Urinary bladder (tissue), 4 donors: ENCODE measurements at places on chromosomes 2 and 18. TPM values are rescaled to one million over a fixed set of nuclear protein-coding genes. Genes with fewer than 3 reads are reported as not detected.

GRCh38 chr2:240522406-240522805 is 35.4 kb downstream of the ANKMY1 start:
- no peak for DNase-seq

GRCh38 chr2:137118140-137118539 is 352.8 kb downstream of the THSD7B start:
- no peak for DNase-seq

- DNase-seq = no peak
Observed at GRCh38 chr18:23908827-23909226, 105.7 kb upstream of the TTC39C start.

GRCh38 chr2:198717451-198717850 is 740.3 kb downstream of the SATB2 start:
- DNase-seq = no peak

GRCh38 chr2:3712831-3713503 is 9.6 kb downstream of the DCDC2C start:
- DNase-seq = no peak

GRCh38 chr18:32237049-32237448 is 47.2 kb downstream of the MEP1B start:
- DNase-seq = no peak

GRCh38 chr2:21148718-21149117 is 24.9 kb downstream of the TDRD15 start:
- no peak for DNase-seq

GRCh38 chr2:119746836-119747686 is 12.7 kb upstream of the PTPN4 start:
- DNase-seq = no peak

GRCh38 chr2:169012812-169013627 is 18.1 kb downstream of the ABCB11 start:
- DNase-seq = no peak

DNA sequence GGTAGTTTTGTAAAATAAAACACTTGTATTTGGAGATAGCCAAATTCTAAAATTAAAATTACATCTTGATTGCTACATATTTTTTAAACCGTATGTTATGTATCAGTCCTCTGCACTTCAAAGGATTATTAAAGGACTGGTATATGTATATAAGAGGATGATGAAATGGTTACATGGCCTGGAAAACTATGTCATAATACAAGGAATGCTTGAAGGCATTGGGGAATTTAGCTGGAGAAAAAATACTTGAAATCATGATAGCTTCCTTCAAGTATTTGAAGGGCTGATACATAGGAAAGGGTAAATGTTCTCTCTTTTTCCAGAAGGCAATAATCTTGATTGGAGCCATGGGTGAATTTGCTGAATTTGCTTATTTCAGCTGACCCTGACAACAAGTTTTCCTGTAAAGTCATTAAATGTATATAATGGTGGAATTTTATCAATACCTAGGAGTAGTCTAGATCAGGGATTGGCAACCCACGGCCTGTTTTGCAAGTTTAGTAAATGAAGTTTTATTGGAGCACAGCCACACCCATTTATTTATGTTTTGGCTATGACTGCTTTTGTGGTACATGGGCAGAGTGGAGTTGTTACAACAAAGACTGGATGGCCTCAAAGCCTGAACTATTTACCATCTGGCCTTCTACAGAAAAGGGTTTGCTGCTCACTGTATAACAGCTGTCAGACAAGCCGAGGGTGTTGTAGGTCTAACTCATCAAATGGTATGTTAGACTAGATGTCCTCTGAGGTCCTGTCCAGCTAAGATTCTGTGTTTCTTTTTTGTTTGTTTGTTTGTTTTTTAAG is 34.4 kb downstream of the ACYP2 start:
- no peak for DNase-seq

DNA sequence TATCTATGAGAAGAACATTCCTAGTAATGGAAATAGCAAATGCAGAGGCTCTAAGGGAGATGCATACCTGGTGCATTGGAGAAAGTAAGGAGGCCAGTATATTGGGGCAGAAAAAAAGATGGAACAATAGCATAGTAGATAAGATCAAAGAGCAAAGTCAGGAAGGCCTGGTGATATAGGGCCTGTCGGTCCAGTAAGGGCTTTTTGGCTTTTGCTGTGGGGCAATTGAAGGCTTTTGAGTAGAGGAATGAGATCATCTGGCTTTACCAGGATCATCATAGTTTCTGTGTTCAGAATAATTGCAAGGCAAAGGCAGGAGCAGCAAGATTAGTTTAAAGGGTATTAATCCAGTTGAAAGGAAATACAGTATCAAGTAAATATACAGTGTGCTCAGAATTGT is 111.8 kb downstream of the EHBP1 start:
- DNase-seq = no peak

- DNase-seq = no peak
Observed at GRCh38 chr2:233915128-233915527, 2.0 kb upstream of the TRPM8 start.

DNA sequence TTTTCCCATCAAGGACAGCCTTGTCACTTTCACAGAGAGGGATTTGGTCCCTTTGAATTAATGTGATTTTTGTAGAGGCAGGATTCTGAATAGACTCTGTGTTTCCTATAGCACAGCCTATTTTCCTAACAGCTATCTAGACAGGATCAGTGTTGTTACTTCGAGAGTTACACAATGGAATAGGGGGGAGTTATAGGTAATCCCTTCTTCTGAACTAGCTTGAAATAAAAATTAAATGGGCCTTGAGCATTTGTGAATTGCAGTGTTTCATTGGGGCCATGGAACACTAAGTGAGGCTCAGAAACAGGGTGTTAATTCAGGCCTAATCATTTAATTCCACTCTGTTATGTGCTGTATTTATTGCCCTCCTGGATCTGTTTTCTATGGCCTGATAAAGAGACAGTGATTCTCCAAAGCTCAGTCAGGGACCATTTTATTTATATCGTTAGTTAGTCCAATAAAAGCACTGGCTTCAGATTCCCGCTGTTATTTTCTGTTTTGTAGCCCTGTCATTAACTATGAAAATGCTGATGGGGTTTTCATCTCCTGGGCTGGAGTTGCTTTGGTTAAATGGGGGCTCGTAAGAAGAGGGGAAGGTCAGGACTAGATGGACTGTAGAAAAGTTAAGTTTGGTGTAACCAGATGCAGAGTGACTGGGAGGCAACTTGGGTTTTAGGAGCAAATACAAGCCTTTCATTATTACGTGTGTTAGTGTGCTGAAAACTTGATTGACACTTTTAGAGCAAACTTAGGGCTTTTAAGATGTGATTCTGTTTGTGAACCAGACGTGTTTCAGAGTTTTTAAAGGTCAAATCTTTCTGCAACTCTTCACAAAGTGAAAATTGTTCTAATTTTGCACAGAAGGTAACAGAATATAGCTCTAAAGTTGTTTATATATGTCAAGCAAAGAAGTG is 461.0 kb upstream of the HNRNPA3 start:
- DNase-seq = no peak

DNA sequence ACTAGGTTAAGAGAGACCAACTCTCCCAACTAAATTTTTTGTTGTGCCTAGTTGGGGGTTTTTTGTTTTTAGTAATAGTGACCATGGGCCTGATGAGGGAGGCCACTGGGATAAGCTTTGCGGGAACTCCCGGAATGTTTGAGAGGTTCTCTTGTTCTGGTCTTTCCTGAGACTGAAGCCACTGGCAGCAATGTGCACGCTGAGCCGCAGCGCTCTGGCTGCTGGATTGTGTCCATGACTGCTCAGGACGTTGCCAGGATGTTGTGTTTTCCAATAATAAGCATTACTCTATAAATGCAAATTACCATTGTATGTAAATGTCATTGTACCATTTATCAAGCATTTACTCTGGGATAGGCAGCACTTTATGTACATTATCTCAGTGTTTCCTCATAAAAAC is 126.1 kb downstream of the GALNT1 start:
- no peak for DNase-seq

DNA sequence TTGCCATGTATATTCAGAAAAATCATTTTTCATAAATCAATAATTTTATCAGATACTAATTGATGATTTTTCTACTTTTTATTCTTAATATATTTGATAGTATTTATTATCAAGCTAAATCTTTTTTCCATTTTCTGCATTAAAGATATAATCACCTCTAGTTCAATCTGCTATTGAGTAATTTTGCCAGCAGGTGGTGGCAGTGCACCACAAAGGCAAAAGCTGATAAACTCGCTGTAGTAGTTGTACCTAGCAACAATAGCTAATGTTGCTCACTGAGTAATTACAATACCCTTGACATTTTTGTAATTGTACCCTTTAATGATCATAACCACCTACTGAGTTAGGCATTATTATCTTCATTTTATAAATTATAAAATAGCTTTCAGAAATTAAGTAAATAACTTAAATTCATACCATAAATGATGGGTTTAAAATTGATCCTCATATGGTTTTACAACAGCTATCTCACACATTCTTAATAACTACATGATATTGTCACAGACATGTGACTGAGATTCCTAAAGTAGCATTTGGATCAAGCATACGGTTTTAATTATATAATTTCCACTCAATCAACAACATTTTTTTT is 52.0 kb upstream of the CALCRL start:
- DNase-seq = peak; percentile 43

- no peak for DNase-seq
Observed at GRCh38 chr2:74562126-74562775, 7.7 kb downstream of the DOK1 start.

Gene IL1RN
- polyA plus RNA-seq = 4.9 TPM

Gene MAP4K4
- polyA plus RNA-seq = 26.5 TPM

Gene C18orf54
- polyA plus RNA-seq = 1.4 TPM

Gene PRKD3
- polyA plus RNA-seq = 15.5 TPM
